ENCODE measurements at places on chromosomes 6 and 20.

- DNase-seq: no peak
Measured at GRCh38 chr20:42113236-42113635, 495.1 kb upstream of the CHD6 start.

GRCh38 chr20:61400499-61400898 lies 148.4 kb downstream of the CDH4 start:
- DNase-seq: no peak

DNA sequence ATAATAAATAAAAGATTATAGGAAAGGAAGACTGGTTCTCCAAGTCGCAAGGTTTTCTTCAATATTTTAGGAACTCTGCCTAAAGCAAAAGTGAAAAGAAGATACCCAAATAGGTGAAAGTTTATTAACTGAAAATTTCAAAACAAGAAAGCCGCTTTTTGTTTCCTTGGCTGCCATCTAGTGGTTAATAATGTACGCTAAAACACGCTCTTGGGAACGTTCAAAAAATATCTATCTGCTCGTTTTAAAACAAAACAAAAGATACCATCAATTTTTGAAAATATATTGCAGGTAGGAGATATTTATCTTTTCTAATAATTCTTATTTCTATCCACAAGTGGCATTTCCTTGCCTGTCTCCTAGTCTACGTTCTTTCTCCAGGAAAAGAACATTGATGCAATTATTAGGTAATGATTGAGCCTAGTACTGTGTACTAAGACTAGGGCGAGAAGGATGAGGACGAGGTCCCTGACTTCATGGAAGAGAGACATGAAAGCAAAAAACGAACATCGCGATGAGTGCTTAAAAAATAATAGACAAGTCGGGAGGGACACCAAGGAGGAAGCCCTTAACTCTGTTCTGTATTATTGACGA lies 97.2 kb downstream of the SPTLC3 start:
- DNase-seq: no peak

- no peak for DNase-seq
Measured at GRCh38 chr6:79543411-79543810, 6.2 kb upstream of the LCA5 start.

- DNase-seq: no peak
Measured at GRCh38 chr6:40909811-40910210, 129.2 kb downstream of the UNC5CL start.

GRCh38 chr6:85172705-85173104 lies 277.2 kb upstream of the NT5E start:
- no peak for DNase-seq

- peak; percentile 55 for DNase-seq
Measured at GRCh38 chr20:62795023-62795761, 1.1 kb upstream of the MRGBP start.
